ENCODE measurements at places on chromosomes 11 and 22.

DNA sequence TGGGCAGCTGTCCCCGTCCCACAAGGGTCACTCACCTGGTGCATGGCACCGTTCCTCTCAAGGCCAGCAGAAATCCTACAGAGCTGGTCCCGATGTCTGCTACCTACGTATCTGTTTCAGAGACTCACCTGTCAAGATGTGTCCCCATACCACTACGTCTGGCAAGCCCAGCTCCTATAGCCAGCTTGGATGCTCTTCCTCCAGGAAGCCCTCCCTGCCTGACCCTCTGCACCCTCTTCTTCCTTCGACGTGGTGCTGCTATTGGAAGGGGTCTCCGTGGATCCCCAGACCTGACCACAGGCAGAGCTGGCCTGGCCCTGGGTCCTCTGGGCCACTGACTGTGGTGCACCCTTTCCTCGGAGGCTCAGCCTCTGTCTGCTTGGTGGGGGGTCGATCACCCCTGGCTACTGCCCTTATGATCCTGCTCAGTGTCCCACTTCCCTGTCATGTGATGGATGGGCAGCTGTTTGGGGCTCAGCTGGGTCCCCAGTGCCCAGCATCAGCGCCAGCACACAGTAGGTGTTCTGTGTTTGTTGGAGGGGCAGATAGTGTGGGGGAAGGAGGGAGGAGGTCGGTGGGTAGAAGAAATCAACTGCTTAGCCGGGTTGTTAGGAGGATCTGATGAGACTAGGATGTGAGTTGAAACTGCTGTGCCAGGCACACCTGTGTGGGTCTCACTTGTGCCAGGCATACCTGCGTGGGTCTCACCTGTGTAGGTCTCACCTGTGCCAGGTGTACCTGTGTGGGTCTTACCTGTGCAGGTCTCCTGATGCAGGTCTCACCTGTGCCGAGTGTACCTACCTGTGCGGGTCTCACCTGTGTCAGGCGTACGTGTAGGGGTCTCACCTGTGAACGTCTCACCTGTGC lies 21.7 kb upstream of the ARHGAP8 start:
- no peak for DNase-seq

DNA sequence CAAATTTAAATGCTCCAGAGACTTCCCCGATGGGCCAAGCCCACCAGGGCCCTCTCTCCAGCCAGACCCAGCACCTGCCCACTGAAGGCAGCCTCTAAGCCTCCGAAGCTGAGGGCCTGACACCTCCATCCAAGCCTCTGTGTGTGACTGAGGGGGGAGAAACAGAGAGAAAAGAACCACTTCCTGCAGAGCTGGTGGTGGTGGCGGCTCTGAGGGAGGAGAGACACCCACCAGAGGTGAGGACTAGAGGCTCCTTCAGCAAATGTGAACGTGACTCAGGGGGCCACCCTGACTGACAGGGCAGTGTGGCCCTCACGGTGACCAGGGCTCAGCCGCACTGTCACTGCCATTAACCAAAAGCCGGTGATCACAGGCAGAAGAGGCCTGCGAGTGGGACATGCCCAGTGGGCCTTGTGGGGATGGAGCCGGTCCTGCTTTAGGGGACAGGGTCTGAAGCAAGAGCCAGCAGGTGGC lies 31.0 kb upstream of the CD5 start:
- DNase-seq: no peak

- DNase-seq: no peak
Observed at GRCh38 chr22:45583504-45583903, 80.8 kb downstream of the FBLN1 start.

- DNase-seq: no peak
Observed at GRCh38 chr11:13784855-13785254, 116.4 kb downstream of the FAR1 start.

GRCh38 chr22:28029201-28029948 lies 110.3 kb upstream of the PITPNB start:
- DNase-seq: peak; percentile 61

DNA sequence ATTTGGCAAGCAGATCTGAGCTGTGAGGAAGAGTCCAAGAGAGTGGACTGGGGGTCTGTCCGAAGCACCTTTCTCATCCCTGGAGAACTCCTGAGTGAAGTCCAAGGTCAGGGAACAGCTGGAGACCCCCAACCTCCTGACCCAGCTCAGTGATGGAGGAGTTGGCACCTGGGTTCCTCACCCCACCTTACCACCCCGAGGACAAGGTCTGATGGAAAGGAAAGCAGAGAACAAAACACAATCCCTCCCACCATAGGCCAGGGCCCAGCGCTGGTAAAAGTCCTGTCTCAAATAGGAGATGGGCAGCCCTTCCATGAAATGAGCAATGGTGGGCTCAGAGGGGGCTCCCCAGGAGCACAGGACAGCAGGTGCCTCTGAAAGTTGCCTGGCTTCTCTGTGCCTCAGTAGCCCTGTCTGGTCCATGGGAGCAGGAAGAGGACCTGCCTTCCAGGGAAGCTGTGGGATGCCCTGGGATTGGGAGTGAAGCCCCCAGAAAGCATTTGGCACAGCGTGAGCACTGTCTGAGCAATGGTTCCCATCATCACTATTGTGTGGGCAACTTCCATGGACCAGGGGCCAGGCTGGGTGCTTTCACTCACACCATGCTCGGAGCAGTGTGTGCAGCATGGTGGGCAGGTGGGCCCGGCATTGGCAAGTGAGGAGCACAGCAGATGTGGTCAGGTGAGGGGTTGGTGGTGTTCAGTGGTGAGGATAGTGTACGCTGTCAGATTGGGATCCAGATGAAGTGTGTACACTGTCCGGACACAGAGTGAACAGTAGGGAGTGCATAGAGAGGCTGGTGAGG lies 7.5 kb downstream of the TRIM29 start:
- no peak for DNase-seq

GRCh38 chr11:128624269-128625175 lies 37.2 kb upstream of the ETS1 start:
- DNase-seq: no peak

GRCh38 chr11:133384731-133385130 lies 147.6 kb downstream of the OPCML start:
- no peak for DNase-seq

DNA sequence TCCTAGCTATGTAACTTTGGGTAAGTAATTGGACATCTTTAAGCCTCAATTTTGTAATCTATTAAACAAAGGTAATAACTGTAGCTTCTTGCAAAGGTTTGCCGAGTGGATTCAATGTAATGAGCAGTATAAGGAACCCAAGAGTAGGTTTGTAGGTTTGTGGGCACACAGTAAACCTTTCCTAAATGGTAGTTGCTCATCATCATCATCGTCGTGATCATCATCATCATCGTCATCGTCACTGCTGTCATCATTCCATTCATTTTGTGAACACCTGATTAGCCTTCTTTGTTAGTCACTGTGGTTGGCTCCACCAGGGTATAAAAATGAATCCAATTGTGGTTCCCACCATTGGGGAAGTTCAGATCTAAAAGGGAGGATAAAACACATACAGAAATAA lies 223.1 kb upstream of the KIRREL3 start:
- no peak for DNase-seq

DNA sequence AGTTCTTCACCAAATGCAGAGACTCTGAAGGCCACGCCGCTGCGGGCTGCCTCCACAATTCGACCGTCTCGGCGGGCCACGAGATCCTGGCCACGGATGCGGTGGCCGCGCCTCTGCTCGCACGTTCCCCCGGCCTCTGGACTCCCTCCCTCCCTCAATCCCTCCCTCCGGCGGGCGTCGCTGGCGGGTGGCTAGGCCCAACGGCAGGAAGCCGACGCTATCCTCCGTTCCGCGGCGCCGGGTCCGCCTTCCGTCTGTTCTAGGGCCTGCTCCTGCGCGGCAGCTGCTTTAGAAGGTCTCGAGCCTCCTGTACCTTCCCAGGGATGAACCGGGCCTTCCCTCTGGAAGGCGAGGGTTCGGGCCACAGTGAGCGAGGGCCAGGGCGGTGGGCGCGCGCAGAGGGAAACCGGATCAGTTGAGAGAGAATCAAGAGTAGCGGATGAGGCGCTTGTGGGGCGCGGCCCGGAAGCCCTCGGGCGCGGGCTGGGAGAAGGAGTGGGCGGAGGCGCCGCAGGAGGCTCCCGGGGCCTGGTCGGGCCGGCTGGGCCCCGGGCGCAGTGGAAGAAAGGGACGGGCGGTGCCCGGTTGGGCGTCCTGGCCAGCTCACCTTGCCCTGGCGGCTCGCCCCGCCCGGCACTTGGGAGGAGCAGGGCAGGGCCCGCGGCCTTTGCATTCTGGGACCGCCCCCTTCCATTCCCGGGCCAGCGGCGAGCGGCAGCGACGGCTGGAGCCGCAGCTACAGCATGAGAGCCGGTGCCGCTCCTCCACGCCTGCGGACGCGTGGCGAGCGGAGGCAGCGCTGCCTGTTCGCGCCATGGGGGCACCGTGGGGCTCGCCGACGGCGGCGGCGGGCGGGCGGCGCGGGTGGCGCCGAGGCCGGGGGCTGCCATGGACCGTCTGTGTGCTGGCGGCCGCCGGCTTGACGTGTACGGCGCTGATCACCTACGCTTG lies at the start of gene FUT4:
Gene FUT4 (plus strand): TSS at position 227 of the 951 bp plus-strand sequence. CDS start 213 bp downstream, at position 440.
- DNase-seq: peak; percentile 93

GRCh38 chr22:46829117-46829891 lies 66.9 kb downstream of the TBC1D22A start:
- DNase-seq: no peak

DNA sequence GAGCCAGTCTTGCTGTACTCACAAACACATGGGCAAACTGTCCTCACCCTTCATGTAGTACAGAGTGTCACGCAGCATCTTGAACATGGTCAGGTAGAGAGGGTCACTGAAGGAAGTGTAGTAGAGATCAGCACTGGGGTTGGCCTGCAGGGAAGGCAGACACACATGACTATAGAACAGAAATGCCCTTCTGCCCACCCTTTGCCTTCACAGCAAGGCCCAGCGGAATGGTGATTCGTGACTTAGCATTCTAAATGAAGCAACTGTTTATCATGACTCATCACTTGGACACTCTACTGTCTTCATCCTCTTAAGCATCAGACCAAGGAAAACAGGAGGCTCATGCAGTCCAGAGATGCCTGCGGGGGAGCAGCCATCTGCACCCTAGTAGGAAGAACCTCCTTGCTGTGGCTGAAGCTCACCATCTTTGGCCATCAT lies 33.4 kb downstream of the SERPIND1 start:
- DNase-seq: no peak

DNA sequence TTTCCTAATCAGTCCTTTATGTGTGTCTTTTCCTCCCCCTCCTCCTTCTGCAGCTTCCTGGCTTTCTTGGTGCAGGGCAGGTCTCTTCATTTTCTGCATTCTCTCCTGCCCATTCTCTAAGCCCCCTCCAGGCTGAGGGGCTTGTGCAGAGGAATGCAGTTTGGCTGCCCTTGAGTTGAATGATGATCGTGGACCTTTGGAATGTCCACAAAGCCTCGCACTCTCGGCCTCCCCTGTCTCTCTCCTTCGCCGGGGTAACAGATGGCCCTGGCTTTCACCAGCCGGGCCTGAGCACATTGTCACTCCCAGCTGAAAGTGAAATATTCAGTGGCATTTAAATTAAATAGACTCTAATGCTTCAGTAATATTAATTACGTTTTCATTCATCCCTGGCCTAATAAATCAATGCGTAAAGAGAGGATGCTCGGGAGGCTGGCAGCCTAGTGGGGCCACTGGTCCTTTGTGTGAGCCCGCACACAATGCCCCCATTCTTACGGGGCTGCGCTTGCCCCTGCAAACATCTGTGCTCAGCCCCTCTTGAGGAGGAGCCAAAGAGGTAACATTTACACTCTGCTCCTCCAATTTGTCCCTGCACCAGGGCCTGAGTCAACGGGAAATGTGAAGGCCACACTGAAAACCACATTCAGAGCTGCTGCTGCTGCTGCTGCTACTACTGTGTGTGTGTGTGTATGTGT lies 64.9 kb upstream of the PAX6 start:
- peak; percentile 45 for DNase-seq

DNA sequence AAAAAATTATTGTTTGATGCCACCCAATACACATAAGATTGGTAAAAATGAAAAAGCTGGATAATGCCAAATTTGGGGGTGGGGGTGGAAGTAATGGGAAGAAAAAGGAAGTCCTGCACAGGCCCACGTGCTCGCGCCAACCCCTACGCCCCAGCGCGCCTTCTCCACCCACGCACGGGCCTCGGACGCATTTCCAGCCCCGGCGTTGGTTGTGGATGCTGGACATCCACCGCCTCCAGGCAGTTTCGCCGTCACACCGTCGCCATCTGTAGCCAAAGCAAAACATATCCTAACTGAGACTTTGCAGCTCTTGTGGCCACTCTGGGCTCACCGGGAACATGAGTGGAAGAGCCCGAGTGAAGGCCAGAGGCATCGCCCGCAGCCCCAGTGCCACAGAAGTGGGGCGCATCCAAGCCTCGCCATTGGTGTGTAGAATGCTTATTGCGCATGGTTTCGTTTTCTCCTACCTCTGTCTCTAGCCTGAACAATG lies at the start of gene PIWIL4:
Gene PIWIL4 (plus strand): TSS at position 188 of the 490 bp plus-strand sequence. CDS start 151 bp downstream, at position 339.
- DNase-seq: no peak
